ENCODE measurements at places on chromosomes 2 and 18. TPM values are rescaled to one million over a fixed set of nuclear protein-coding genes. Genes with fewer than 3 reads are reported as not detected.

Gene TM4SF20
- total RNA-seq = not detected

DNA sequence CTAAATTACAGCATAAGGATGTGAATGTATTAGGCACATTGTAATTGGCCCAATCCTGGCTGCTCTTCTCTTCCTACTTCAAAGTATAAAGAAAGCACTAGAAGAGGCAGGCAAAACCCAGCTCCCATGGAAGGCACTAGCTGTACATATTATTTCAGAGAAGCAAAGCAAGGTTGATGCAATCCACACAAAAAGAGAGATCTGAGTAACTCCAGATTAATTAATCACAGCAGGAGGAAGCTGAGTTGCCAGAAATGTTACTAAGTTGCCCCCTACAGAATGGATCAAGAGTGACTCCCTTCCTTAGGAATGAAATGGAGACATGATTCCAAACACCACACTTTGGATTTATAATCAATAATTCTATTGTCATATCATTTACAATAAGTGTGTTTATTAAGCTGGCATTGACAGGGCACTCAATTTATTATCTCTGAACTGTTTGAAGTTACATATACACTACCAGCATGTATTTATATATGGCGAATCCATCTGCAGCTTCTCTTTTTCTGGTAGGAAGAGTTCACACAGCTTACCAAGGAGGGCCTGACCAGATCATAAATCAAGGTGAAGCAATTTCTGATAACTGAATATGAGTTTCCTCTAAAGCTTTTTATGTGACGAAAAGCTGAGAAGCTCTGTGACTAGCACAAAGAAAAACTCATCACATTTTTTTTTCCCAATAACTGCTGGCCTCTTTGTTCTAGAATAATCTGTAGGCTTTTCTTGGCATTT lies 393.1 kb upstream of the LYPD1 start:
- no peaks in the 10 kb centered on the region for H3K36me3 ChIP-seq
- H3K4me3 ChIP-seq = no peak overlapping the region
- H3K27ac ChIP-seq = no peak overlapping the region
- no peaks in the 10 kb centered on the region for H3K27me3 ChIP-seq

DNA sequence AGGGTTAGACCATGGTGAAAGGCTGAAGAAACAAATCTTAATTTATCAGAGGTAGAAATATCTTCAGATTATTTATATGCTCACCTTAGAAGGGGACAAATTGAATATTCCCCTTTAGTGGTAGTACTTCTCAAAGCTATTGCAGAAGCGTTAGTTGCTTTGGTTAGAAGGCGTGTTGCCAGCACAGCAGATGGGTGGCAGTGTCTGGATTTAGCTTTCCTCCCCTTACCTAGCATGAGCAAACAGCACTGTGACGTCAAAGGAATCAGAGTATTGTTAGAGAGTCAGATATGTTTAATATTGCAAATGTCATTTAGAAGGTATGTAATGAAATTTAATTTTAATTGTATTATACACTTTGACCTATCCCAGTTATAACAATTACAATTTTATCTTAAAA lies 27.2 kb upstream of the GALR1 start:
- H3K27me3 ChIP-seq = peaks cover 1% of the 10 kb centered on the region
- no peaks in the 10 kb centered on the region for H3K36me3 ChIP-seq
- no peak for DNase-seq

Gene CROCC2
- not detected for total RNA-seq

Gene GPAT2
- 12.6 TPM for total RNA-seq
